ENCODE measurements at places on chromosomes 7 and 10.

GRCh38 chr10:32949221-32949678 lies 8.8 kb downstream of the ITGB1 start:
- no peak for DNase-seq
- H3K4me3 ChIP-seq = no peak overlapping the region
- no peaks in the 10 kb centered on the region for H3K36me3 ChIP-seq
- peaks cover 22% of the 10 kb centered on the region for H3K4me1 ChIP-seq
- no peaks in the 10 kb centered on the region for H3K27me3 ChIP-seq

DNA sequence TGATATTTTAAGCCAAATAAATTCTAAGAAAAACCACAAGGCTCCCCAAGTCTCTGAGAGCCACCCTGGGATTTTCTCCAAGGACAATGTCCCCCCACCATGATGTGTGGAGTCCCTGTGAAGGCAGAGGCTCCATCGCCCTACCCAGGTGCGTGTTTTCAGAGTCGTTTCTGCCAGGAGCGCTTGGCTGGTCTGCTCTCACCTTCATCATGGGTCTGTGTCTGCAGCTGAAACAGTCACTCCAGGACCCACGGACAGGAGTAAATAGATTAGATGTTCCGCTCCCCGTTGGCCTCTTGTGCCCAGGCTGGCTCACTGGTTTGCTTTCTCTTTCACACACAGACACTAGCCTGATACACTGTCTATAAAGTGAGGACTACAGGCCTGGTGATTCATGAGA lies 217.5 kb downstream of the SFMBT2 start:
- H3K4me1 ChIP-seq = peaks cover 59% of the 10 kb centered on the region
- H3K27ac ChIP-seq = peak overlapping the region; percentile 85
- H3K4me3 ChIP-seq = peak overlapping the region; percentile 20
- peaks cover 31% of the 10 kb centered on the region for H3K36me3 ChIP-seq
- peak; percentile 15 for DNase-seq

GRCh38 chr10:54772468-54773122 lies 28.4 kb downstream of the PCDH15 start:
- H3K4me1 ChIP-seq = no peaks in the 10 kb centered on the region
- H3K36me3 ChIP-seq = no peaks in the 10 kb centered on the region
- no peak overlapping the region for H3K4me3 ChIP-seq
- DNase-seq = no peak
- no peak overlapping the region for H3K27ac ChIP-seq

GRCh38 chr10:4434516-4435071 lies 391.4 kb upstream of the AKR1E2 start:
- no peak overlapping the region for H3K27ac ChIP-seq
- H3K4me3 ChIP-seq = no peak overlapping the region
- H3K27me3 ChIP-seq = no peaks in the 10 kb centered on the region
- H3K4me1 ChIP-seq = no peaks in the 10 kb centered on the region
- DNase-seq = no peak

GRCh38 chr7:39252916-39253315 lies 275.2 kb downstream of the POU6F2 start:
- DNase-seq = no peak
- H3K36me3 ChIP-seq = no peaks in the 10 kb centered on the region
- no peak overlapping the region for H3K4me3 ChIP-seq
- H3K27me3 ChIP-seq = no peaks in the 10 kb centered on the region
- H3K4me1 ChIP-seq = no peaks in the 10 kb centered on the region

All from T-cell (primary cell).